ENCODE measurements at places on chromosomes 2 and 18.

DNA sequence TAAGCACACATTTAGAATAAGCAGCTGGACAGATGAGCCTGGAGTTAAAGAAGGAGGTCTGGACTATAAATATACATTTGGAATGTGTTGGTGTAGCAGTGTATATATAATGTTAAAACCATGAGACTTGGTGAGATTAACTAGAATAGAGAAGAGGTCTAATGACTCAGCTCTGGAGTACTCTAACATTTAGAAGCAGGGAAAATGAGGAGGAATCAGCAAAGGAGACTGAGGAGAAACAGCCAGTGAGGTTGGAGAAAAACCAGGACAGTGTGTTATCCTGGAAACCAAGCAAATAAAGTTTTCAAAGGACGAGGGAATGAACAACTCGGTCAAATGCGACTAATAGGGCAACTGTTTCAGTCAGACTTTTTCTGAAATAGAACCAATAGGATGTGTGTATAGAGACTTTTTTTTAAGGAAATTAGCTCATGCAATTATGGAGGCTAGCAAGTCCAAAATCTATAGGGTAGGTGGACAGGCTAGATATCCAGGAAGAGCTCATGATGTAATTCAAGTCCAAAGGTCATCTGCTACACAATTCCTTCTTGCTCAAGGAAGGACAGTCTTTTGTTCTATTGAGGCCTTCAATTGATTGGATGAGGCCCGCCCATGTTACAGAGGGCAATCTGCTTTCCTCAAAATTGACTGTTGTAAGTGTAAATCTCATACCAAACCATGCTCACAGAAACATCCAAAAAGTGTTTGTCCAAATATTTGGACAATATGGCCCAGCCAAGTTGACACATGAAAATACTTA lies 10.8 kb upstream of the SESTD1 start:
- DNase-seq: peak; percentile 26

- DNase-seq: no peak
Observed at GRCh38 chr2:4635289-4635688, 931.9 kb downstream of the DCDC2C start.

DNA sequence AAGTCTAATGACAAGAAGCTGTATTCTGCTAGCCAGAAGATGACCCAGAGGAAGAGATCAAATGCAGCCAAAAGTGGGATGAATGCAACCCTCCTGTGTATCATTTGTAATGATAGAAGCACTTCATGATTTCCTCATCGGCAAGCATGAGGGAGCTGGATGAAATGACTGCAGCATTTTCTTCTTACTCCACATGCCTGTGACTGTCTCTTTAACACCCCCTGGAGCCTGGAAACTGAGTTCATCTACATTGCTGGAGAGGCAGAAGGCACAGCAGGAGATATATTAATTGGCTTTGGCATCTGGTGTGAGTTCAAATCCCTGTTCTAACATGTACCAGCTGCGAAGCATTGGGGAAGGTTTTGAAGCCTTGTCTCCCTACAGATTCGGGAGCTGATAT lies 37.7 kb downstream of the ID2 start:
- peak; percentile 24 for DNase-seq

DNA sequence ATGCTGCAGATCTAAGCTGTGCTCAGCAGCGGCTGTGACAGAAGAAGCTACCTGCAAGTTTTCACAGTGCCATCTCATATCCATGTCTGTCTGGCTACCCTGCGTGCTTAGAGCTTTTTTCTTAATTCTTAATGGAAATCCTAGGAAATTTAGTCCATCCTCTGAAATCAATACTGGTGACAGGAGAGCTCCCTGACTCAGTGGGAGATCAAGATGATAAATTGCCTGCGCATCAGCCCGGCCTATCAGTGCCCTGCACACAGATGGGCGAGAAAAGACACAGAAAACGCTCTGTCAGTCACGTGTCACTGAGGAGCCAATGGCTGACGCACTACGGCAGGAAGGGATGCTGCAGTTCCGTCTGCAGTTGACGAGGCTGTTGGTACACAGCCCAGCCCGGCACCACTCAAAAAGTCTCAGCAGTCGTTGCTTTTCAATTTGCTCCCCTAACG lies 819.6 kb upstream of the FSHR start:
- peak; percentile 73 for DNase-seq

DNA sequence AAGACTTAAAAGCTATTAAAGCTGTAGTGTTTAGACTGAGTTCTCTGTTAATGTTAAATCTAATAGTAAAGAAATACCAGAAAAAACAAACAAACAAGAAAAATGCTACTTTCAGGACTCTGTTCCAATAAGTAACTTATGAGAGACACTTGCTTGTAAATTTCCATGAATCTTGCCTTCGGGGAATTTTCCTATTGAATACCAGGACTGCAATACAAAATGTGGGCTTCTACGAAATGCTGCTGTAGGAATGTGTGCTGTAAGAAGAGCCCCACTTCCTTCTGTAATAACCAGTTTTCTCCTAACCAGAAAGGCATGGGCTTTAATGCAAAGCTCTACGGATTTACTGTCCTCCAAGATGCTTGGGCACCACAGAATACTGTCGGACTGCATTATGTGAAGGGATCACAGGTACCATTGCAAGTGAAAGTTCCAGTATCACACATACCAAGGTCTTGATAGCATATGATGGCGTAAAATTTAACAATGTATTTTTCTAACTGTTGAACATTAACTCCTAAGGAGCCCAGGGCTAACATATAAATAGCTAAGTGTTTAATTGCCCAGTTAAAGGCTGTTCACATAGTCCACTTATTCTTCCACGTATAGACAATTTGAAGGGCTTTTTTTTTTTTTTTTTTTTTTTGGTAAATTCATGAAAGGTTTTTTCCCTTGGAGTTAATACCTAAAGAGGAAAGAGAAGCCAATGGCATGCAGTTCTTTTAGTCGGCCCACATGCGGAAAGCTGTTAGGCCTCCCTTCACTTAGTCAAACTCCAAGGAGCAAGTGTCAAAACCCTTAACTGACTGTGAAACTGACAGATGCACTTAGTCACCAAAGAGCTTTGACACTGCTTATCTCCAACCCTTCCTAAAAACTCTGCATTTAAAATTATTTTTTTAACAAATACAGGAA lies 564.0 kb upstream of the POU3F3 start:
- no peak for DNase-seq

DNA sequence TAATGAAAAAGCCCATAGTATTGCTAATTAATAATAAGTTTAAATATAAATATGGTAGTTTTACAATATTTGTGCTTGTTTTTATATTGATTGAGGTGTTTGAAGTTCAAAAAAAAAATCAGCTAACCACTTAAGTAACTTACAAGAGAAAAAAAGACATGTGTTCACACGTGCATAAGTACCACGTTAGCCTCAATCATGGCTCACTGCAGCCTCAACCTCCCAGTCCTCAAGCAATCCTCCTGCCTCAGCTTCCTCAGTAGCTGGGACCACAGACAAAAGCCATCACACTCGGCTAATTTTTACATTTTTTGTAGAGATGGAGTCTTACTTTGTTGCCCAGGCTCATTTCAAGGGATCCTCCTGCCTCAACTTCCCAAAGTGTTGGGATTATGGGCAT lies 19.4 kb downstream of the MGAT4A start:
- no peak for DNase-seq

- peak; percentile 62 for DNase-seq
Observed at GRCh38 chr2:27255660-27256059, 7.2 kb downstream of the SLC30A3 start.

- no peak for DNase-seq
Observed at GRCh38 chr2:73877071-73877802, 15.6 kb upstream of the ACTG2 start.

DNA sequence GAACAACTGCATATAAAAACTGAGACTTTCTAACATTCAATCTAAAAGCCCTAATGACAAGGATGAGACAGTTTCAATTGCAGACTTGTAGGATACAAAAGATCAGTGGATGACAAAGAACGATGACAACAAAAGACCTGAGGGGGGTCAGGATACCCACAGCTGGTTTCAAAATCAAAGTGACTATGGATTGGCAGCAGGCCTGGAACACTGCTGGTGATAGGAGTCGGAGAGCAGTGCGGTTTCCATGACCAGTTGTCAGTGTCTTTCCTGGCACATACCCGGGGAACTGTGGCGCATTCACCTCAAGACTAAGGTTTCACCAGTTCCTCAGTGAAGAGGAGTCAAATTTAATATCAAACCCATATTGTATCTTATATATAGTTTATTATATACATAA lies 42.0 kb downstream of the EHD3 start:
- DNase-seq: no peak

DNA sequence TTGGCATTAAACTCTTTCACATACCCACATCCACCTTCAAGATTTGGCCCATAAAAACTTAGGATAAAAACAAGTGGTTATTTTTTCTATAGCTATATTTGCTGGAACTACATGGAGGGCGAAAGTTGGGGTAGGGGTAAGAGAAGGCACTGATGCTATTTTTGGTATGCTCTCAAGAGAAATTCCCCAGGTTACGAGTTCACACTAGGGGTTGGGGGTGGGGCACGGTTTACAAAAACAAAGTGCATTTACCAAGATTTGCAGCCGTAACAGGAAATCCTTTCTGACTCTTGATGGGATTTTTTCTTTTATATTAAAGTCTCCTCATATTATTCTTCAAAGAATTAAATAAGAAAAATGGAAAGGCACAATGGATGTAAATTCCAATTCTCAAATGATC lies 6.8 kb downstream of the SERPINE2 start:
- DNase-seq: no peak

DNA sequence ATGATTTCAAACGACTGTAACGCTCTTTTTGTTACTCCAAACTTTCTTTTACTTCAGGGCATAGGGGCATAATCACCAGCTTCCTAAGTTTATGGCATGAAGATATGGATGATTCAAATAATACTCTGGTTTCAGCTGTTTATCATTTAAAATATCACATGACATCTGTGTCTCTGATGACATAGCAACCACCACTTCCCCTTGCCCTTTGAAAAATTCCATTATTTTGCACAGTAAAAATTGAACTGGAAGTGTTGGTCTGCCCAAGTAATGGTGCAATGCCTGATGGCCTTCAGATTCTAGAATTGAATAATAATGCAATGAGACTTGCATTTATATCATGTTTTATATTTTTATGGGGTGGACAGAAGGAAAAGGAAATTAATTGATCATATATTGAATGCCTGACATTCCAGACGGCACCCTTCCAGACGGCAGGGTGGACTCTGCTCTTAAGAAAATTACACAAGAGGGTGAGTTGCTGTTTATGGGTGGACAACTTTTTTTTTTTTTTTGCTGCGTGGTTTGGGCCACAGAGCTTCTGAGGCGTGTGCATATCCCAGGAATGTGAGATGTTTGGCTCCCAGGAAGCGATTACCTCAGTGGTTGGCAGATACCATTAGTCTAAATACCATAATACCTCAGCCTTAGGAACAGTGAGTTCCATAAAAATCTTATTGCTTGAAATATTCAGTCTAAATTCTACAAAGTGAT lies 101.7 kb upstream of the ZNF521 start:
- peak; percentile 81 for DNase-seq

- no peak for DNase-seq
Observed at GRCh38 chr2:186255823-186256222, 230.2 kb upstream of the ZC3H15 start.

- peak; percentile 93 for DNase-seq
Observed at GRCh38 chr18:12838178-12838634, 45.8 kb downstream of the PTPN2 start.
